ENCODE measurements at places on chromosomes 7 and 10.

- DNase-seq: no peak
Measured at GRCh38 chr7:71707041-71707440, 575.1 kb downstream of the GALNT17 start.

DNA sequence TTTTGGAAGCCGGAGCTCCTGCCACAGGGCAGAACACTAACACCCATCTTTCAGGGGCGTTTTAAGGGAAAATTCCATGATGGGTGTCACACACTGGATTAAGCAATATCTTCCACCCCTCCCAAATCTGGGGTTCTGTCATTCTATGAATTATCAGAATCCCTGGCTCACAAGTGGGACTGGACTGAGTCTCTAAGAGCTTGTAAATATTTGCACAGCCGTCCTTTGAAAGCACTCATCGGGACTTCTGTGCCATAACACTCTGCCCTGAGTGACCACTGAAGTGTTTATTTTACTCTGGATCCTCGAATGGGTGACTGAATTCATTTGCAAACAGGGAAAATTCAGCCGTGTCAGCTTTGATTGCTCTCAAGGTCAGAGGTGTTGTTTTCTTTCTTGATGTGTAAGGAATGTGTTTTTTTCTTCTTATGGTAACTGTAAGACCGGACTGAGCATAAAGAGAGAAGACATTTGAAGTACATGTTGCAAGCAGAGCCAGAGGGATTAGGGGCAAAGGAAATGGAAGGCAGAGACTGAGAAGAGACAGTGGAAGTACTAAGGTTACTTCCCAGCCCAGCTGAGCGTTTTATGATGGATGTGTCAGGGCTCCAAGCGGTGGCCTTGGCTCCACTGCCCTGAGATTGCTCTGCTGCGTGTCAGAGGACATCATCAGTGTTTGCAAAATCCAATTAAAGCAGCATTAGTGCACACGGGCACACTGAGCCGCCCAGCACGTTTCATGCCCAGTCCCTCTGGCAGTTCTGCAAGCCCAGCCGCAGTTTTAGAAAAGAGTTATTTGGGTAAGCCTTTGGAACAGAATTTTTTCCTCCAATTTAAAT is 17.7 kb upstream of the GTPBP4 start:
- no peak for DNase-seq

DNA sequence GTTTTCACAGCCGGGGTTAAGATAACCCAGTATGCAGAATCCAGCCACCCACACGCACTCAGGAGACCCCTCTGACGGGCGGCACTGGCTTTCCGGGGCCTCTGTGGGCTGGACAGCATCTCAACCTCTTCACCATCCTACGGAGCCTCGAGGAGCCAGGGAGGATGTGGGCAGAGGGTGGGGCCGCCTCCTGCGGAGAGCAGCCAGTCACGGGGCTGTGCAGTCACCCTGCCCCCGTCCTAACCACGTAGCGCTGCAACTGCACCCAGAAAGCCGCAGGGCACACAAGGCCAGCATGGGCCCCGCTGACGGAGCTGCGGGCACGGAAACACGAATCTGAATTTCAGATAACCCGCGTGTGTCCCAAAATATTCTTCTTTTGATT is 270.3 kb downstream of the ELFN1 start:
- DNase-seq: no peak

DNA sequence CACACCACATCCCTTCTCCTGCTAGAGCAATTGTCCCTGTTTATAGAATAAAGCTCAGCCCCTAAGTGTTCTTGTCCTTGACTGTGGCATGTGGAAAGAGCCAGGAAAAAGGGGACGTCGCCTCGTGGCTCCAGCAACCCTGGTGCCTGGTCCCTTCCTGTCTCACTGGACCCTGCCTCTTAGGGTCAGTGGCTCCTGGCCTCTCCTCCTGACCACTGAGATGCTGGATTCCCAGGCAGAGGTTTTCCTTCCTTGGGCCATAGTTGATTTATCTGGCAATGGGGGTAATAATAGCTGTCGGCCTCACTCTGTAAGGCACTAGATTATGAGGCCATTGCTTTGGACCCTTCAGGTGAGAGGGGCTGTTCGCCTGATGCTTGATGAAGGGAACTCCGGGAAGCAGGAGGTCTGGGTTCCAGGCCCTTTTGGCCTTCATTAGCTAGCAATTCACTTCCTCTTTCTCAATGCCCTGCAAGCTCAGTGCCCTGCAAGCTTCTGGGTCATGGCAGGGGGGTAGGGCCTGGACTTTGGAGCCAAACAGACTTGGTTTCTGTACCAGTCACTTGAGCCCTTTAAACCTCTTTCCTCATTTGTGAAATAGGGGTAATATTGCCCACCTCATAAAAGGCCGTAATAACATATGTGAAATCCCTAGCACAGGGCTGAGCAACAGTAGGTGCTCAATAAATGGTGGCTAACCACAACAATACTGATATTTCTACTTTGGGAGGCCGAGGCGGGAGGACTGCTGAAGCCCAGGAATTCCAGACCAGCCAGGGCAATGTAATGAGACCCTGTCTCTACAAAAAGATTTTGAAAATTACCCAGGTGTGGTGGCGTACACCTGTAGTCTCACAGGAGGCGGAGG is 1.1 kb downstream of the ASL start:
- peak; percentile 53 for DNase-seq

DNA sequence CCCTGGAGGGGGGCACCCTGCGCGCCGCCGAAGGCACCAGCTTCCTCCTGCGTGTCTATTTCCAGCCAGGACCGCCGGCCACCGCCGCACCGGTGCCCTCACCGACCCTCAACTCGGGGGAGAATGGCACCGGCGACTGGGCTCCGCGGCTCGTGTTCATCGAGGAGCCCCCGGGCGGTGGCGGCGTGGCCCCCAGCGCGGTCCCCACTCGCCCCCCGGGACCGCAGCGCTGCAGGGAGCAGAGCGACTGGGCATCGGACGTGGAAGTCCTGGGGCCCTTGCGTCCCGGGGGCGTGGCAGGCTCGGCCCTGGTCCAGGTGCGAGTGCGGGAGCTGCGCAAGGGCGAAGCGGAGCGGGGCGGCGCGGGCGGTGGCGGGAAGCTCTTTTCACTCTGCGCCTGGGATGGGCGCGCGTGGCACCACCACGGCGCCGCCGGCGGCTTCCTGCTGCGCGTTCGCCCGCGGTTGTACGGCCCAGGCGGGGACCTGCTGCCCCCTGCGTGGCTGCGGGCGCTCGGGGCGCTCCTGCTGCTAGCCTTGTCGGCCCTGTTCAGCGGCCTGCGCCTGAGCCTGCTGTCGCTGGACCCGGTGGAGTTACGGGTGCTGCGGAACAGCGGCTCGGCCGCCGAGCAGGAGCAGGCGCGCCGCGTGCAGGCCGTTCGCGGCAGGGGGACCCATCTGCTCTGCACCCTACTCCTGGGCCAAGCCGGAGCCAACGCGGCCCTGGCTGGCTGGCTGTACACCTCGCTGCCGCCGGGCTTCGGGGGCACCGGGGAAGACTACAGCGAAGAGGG is 594 bp downstream of the CNNM1 start:
- no peak for DNase-seq

DNA sequence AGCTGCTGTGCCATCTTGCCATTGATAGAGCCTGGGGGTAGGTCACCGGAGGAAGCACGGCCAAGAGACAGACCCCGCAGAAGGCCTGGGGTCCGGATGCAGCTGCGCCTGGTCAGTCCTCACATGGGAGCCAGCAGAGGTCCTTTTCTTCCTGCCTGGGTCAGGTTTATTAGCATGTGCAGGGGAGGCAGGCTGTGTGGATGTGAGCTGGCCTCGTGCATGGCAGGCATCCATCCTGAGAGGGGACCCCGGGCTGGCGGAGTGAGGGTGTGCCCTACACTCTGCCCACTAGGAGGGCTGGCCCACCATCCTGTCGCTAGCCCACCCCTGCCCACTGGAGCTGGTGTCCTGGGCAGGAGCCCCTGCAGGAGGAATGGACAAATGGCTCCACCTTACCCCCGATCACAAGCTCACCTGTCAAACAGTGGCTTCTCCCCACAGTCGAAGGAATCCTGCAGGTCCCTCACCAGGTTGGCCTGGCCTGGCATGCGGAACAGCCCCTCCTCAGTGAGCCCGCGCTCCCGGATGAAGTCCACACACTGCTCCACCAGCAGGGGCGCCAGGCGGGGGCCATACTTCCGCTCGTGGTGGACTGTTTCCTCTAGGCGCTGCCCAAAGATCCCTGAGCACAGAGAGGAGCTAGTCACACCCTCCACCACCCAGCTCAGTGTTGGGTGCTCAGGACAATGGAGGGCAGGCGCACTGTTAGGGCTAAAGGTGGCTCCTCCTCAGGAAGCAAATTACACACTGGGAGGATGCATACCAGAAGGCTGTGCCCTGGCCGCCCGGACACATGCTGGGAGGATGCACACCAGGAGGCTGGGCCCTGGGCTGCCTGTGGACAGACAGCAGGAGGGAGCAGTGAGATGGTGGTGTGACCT is 145.4 kb downstream of the ARHGAP22 start:
- no peak for DNase-seq

- no peak for DNase-seq
Measured at GRCh38 chr7:147423875-147424274, 1166.7 kb upstream of the C7orf33 start.

- no peak for DNase-seq
Measured at GRCh38 chr7:35366167-35367155, 112.6 kb upstream of the TBX20 start.

- DNase-seq: no peak
Measured at GRCh38 chr10:62231371-62231770, 37.3 kb downstream of the RTKN2 start.

DNA sequence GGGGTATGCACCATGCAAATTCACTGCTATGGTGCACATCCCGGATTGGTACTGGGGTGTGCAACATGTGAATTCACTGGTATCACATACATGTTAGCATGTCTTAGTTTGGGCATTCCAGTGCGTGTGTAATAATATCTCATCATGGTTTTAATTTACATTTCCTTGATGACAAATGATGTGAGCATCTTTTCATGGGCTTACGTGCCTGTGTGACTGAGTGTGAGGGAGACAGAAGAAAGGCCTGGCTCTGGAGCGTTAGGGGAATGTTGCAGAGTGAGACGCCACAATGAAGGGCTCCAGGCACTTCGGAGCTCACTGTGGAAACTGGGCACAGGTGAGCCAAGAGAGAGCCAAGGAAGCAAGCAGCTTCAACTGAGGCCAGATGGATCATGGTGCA is 162.6 kb downstream of the UBE2H start:
- no peak for DNase-seq

DNA sequence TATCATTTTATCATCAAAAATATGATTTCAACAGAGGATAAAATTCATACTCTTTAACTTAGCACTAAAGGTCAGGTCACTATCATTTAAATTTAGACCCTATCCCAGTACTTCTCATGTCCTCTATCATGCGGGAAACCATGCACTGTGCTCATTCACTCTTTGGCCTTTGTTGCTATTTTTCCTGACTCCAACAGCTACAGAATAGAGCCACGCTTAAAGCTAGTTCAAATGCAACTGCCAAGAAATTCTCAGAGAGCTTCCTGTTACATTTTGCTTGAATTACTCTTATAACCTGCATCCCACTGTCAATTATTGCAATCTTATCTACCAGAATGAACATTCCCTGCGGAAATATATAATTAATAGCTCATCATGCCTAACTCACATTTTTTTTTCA is 58.3 kb downstream of the SEMA3A start:
- DNase-seq: no peak

DNA sequence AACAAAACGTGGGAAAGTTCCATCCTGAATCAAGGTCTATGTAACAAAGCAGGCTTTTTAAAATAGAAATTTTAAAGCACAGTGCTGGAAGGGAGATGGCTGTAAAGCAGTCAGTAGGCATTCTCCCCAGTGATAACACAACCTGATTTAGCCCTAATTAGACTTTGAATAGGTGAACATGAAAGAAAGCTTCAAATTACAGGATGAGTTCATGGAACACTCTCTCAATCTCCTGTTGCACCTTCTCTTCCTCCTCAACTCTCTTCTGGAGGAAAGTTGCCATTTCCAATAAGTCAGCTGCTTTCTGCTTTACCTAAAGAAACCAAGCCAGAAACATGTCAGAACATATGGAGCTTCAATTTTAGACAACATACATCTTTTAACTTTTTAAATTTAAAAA is 20.1 kb downstream of the SFR1 start:
- DNase-seq: no peak

DNA sequence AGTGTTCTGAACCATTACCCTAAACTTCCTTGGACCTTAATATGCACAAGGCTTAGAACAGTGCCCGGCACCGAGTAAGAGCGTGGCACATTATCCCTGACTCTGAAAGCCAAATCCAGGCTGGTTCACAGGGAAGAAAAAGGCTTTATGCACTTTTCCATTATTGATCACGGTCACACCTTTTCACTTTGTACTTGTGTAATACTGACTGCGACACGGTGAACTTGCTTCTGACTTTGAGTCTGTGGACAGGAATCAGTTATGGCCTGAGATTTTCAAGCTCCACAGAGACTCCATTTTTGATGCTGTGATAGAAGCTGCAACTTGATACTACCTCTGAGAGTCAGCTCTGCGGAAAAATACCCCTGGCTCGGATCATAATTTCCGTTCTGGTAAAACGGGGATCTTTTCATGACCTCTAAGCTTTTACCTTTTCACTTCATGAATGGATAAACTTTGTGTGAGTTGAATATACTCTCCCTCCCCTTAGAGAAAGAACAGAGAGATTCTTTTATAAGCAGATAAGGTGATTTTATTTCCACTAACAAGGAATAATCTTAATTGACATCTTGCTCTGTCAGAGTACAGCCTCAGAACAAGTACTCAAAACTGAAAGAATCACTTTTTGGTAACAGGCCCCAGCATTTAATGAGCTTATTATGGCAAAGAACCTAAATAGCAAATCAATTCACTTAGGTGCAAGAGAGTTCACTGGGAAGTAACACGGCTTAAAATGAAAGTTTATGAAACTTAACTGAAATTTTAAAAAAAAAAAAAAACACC is 88.8 kb downstream of the ELMO1 start:
- no peak for DNase-seq

- no peak for DNase-seq
Measured at GRCh38 chr10:30959836-30960210, 71.8 kb downstream of the ZNF438 start.

- DNase-seq: no peak
Measured at GRCh38 chr10:70673929-70674559, 1.7 kb downstream of the ADAMTS14 start.

- DNase-seq: peak; percentile 97
Measured at GRCh38 chr10:114173921-114174694, at the start of gene CCDC186. TSS of gene CCDC186 (minus strand) at chr10:114174203. CDS start at chr10:114163268, 10,935 bp downstream.

GRCh38 chr7:33743594-33743993 is 161.7 kb upstream of the BMPER start:
- no peak for DNase-seq

GRCh38 chr7:117590191-117590590 is 110.4 kb downstream of the CFTR start:
- no peak for DNase-seq

GRCh38 chr10:118689070-118689858 is 65.5 kb downstream of the CACUL1 start:
- no peak for DNase-seq

DNA sequence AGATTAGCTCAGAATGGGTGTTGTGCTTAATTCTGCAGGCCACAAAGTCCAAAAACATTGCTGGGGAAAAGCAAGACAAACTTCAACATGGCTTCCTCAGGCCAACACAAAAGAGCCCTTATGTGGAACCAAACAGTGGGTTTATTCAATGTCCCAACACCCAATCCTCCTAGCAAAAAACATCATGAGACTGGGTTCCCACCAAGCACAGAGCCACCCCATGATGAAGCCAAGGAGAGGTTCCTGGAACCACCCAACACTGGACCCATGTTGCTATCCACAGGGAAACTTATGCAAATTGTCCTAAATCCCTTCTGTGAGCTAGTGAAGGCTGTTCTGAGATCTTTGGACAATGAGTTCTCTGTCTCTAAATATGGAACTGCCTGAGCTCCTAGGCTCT is 24.0 kb downstream of the SLC25A13 start:
- no peak for DNase-seq
